ENCODE measurements at places on chromosomes 1 and 21.

DNA sequence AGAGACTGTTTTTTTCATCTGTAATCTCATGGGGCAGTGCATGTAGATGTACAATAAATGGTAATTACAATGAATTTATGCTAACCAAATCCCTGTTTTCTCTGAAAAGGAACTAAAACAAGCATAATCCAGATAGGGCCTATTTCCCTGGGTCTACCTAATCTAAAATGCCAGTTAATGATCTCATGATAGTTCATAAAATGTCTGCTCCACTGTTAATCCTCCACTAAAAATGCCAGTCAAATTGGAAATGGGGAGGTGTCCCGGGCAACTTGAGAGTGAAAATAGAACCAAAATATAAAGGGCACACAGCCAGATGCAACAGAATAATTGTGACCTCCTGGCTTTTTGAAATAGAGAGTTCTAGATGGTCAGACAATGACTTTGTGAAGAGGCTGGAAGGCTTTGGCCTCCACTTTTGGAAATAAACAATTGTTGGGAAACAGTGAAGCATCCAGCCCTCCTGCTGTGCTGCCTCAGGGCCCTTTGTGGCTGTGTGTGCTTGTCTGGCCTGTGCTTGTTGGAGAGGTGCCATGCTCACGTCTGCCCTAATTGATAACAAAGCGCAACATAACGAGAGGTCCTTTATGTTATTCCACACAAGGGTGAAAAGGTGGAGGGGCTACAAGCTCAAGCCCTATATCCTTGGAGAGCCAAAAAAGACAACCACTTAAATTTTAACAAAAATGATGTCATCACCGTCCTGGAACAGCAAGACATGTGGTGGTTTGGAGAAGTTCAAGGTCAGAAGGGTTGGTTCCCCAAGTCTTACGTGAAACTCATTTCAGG lies 97.7 kb downstream of the ATP5PO start:
- DNase-seq = no peak

- DNase-seq = no peak
These were observed 192.2 kb downstream of the TRABD2B start for GRCh38 chr1:47805018-47805417.

DNA sequence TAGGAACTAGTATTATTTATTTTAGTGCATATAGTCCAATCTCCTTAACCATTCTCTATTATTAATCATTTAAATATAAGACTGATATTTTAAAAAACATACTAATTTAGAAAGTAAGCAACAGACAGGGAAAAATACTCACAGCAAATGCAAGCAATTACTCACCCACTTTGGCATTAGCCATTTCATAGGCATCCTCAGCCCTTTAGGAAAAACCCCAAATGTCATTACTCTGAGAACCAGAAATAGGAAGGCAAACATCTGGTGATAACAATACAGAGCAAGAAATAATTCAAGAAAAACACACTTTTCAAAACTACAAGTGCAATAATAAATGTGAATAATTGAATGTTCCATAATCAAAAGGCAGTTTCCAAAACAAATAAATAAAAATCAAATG lies 545.1 kb downstream of the PLPP3 start:
- DNase-seq = no peak

GRCh38 chr1:54795841-54796468 lies 5.2 kb downstream of the TTC22 start:
- DNase-seq = no peak

DNA sequence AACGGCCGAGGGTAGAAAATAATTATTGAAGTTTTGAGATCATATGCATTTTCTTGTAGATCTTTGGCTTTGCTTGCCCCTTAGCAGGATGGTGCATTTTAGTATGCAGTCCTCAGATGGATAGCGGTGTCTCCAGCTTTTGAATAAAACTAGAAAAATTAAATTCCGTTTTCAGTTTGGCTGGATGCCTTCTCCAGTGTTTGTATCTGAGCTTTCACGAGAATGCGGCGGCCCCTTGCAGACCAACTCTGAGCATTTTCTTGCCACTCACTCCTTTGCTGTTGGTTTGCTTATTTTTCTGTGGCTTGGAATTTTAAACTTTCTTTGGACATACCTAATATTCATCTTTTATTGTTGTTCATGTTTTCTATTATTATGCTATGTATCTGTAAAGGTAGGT lies 192.6 kb downstream of the NFIA start:
- DNase-seq = no peak

DNA sequence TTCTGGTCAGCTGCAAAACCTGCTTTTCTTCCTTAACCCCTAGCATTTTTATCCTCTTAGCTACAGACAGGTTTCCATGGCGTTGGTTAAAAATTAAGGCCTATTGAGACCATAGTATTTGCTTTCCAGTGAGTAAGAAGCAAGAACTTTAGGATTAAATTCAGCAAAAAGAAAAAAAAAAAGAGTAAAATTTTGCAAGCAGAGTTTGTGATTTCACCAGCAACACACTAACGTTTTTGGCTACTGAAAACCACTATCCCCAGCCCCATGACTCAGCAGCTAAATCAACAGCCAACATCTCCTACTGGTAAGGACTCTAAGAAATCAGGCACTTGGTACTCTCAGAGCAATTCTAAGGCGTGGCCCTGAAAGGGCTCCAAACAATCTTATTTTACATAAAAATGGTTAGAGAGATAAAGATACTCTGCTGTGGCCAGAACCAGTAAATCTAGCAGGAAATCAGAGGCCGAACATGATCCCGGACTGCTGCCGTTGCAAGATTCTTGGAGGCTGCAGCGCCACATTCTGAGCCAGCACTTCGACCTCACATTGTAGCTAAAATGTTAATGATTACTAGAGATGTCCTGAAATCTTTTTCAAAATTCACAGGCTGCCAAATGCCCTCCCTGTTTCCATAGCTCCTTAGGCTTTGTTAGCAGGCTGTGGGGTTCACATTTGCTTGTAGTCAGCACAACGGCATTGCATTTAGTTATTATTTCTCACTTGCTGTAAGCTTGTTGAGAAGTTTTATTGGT lies 1.6 kb upstream of the ENO1 start:
- no peak for DNase-seq

DNA sequence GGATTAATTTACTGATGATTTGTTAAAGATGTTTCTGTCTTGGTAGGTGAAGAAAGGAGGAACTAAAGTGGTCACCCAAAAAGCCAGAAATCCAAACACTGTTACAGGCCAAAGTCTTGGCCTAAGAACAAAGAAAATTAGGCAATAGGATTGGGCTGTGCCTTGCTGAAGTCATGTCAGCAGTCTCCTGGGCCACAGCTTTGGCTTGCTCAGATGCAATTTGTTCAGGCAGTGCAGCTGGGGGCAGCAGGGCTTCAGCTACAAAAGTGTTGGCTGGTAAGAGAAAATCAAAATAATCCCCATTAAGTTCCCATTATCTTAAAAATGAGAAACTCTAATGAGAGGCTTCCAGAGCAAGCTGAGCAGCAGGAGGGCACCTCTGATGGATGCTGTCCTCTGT lies 14.0 kb upstream of the RAP1A start:
- DNase-seq = no peak

GRCh38 chr1:21669258-21670058 lies at the start of gene RAP1GAP:
RAP1GAP (minus strand) TSS chr1:21669357; CDS start chr1:21620032, 49,325 bp downstream.
- peak; percentile 17 for DNase-seq

DNA sequence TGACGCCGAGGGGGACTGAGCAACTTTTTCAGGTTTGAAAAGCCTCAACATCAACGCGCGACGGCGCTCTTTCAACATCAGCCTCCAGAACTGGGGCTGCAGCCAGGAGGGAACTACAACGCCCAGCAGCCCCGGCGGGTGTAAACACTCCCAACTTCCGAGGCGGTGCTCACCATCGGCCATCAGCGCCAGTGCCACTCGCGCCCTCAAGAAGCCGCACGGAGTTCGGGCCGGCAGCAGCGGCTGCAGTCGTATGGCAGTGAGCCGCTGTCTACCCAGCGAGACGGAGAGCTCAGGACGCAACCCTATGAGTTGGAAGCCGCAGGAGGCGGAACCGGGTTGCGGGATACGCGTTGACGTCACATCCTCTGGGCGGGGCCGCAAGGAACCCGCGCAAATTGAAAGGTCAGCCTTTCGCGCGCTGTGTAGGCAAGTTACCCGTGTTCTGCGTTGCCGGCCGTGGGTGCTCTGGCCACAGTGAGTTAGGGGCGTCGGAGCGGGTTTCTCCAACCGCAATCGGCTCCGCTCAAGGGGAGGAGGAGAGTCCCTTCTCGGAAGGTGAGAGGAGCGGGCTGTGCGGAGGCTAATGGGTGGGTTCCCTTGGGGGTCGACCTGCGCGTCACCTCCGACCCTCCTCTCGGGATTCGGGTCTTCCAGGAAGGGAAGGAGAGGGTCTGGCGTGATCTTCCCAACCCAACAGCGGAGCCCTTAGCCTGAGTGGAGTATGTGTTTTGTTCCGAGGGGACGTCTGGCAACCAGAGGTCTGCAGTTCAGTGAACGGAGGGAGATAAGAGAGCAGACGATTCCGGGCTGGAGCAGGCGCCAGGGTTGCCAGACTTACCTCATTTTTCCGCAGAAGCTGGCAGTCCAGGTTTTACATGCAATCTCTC lies at the start of gene EXO1:
EXO1 (plus strand) TSS at position 409 of the 890 bp plus-strand sequence. CDS start 2,222 bp downstream, outside the sequence.
- DNase-seq = peak; percentile 61

DNA sequence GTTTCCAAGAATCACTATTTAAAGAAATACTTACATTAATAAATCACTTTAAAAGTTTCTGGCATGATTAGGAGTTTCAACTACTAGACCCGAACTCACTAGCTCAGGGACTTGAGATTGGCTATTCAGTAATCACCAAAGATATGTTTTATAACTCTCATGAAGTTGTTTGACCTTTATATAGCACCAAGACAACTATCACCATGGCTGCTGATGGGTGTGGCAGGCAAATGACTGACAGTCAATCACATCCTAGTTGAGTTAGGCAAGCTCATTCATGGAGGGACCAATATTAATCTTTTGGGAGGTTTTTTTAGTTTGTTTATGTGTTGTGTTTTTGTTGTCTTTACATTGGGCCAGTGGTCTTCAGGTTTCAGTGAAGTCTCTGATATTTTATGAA lies 376.3 kb upstream of the C1orf87 start:
- DNase-seq = no peak

DNA sequence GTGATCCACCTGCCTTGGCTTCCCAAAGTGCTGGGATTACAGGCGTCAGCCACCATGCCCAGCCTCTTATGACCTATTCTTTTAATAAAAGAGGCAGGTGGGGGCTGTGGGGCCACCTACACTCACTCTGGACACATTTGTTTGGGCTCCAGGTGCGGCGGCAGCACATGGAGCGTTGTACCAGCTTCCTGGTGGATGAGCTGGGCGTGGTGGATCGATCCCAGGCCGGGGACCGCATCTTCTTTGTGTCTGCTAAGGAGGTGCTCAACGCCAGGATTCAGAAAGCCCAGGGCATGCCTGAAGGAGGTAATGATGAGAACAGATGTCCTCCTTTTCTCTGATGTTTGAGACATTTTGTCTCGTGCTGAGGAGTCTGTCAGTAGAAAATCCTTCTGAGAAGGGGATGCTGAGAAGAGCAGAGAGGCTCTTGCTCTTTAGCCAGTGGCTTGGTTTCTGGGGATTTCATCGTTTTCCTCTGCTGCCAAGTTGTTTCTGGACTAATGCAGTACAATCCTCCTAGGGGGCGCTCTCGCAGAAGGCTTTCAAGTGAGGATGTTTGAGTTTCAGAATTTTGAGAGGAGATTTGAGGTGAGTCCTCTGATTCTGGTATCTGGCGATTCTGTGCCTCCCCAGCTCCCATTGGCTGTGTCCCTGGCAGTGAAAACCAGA lies 17.9 kb upstream of the MIIP start:
- no peak for DNase-seq

DNA sequence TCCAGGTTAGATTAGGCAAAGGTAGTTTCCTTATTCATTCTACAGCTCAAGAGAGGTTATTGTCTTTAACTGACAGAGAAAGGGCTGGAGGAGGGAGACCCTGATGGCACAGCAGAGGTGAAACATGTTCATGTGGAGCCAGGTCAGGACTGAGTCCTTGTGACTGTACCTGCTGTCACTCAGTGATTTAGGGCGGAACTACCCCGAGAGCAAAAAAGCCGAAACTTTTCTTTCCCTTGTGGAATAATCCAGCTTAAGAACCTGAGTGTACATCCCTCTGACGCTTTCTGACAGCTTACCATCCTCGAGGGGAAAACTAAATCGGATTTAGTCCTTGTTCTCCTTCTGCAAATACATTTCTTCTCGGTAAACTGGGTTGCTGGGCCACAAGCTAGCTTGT lies 273.2 kb downstream of the BACH1 start:
- no peak for DNase-seq

DNA sequence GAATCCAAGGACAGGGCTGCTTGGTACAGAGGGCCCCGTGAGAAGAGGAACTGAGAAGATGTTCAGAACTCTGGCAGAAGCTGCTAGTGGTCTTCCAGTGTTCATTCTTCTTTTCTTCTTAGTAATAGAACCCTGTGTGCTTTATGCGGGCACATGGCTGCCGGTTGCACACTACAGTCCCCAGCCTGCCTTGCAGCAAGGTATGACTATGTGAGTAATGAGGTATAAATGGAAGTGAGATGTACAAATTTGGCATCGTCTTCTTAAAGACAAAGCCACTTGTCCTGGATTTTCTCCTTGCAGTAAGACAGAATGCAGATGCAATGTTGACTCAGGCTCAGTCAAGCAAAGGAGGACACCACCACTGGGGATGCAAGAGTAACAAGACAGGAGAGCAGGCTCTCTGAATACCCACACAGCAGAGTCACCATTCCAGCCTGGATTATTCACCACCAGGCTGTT lies 15.0 kb upstream of the ATP1B1 start:
- no peak for DNase-seq

DNA sequence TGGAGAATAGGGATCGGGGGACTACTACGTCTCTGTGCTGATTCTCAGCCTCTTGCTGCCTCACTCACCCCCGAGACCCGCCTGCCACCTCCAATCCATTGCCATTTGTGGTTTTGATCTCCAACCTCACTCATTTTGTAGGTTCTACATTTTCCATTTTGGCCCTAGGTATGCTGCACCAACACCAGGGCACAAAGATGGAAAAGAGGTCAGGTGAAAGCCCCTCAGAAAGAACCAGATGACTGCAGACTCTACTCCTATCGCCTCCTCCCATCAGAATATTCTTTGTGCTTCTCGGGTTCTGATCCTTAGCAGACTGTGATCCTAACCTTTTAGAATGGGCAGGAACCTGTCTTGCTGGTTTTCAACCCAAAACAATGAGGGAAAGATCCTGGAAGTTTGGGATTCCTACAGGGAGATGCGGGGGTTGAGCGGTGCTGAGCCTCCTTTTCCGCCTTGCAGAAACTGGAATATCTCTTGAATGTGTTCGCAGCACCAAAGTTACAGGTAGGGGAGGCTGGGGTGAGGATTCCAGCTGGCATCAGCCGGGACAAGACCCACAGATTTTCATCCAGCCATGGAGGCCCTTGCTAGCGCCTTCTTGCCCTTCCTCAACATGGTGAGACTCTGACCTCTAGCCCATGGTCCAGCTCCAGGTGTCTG lies 53.1 kb downstream of the RHBG start:
- DNase-seq = no peak

GRCh38 chr1:62953633-62954032 lies 169.7 kb downstream of the ATG4C start:
- no peak for DNase-seq

- DNase-seq = no peak
These were observed 34.1 kb downstream of the DDX20 start for GRCh38 chr1:111789666-111790316.
